Cardiac muscle cell (in vitro differentiated cells and primary cell): ENCODE measurements at places on chromosomes 3 and 15.

- DNase-seq = no peak
Observed at GRCh38 chr3:152208439-152208838, 60.3 kb upstream of the MBNL1 start.

DNA sequence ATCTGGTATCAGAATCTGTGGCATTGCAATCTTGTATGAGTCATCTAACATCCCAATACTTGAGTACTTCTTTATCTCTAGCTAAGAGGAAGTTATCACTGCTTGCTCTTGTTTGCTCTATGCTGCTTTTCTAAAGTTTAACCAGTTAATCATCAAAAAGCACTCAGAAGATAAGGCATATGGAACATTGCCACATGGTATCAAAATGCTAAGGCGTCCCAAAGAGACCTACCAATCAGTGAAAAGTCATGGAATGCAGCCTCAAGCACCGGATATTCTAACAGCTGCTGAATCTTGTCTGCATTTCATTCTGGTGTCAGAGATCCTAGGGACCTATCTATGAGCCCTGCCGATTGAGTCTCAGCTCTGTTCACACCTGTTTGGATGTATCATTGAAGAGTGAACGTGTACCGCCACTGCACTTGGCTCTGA lies 192.8 kb downstream of the ARPP21 start:
- DNase-seq = peak; percentile 33

DNA sequence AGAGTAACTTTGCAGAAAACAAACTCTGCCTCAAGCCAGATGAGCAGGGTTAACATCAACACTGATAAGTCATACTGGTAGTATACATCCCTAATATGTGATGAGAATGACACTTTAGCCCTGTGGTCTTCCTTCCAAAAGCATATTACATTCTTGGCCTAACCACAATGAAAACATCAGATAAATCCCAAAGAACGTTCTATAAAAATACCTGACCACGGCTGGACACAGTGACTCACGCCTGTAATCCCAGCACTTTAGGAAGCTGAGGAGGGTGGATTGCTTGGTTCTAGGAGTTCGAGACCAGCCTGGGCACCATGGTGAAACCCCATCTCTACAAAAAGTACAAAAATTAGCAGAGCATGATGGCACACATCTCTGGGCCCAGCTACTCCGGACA lies 4.7 kb downstream of the TMCC1 start:
- DNase-seq = peak; percentile 87

DNA sequence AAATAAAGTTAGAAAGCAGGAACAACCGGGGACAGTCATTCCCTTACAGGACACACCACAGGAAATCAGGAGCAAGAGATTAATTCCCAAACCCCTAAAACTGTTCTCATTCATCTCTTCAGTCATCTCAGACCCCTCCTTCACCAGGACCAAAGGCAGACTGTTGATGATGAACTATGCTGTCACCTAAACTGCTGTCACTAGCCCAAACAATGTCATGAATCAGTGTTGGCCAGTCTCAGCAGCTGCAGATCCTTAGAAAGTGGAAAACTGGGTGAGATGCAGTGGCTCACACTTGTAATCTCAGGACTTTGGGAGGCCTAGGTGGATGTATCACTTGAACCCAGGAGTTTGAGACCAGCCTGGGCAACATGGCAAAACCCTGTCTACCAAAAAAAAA lies 909.6 kb downstream of the ROBO1 start:
- no peak for DNase-seq

DNA sequence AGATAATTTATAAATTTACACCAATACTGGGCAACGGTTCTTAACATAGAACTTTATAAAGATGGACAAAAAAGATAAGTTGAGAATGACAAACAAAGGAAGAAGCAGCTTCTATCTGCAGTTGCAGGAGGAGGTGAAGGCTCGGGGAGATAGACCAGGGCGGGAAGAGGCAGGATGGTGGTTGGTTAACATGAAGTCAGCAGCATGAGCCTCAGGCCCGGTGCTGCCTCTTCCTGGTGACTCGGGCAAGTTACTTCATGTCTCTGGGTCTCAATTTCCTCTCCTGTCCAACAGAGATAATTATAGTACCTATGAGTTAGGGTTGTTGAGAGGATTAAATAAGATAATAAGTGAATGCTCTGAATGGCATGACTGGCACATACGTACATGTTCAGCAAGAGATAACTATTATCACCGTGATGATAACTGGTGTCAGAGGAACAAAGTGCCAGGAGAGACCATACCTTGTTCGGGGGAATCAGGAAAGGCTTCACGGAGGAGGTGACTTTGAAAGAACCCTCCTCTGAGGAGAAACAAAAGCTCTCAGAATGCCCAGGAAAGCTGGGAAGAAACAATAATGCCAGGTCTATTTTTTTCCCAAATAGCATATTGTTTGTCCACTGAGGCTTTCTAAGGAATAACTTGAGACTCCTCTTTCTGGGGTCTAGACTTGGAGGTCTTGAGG lies 4.4 kb downstream of the PAK6 start:
- no peak for DNase-seq

- DNase-seq = no peak
Observed at GRCh38 chr3:185595526-185595925, 9.4 kb downstream of the SENP2 start.

DNA sequence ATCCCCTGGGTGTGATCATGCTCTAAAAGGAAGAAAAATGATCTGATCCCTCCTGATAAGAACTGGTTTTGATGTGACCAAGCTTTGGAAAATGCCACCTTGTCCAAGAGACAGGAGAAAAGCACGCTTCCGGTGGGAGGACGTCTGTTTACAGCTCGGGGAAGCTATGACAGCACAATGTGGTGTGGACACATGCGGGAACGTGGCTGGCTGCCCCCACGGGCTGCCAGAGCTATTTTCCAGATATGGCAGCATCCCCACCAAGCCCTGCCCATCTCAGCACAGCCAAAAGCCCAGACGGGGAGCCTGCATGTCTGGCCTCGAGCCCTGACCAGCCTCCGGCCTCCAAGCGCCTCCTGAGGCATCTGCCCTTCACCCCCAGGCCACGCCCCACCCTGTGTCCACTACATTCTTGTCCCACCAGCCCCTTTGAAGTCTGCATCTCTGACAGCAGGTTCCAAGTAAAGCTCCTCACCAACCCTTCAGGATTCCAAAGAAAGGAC lies 63.2 kb upstream of the HRH1 start:
- peak; percentile 44 for DNase-seq

- DNase-seq = no peak
Observed at GRCh38 chr15:62765916-62766315, 276.6 kb upstream of the TPM1 start.

DNA sequence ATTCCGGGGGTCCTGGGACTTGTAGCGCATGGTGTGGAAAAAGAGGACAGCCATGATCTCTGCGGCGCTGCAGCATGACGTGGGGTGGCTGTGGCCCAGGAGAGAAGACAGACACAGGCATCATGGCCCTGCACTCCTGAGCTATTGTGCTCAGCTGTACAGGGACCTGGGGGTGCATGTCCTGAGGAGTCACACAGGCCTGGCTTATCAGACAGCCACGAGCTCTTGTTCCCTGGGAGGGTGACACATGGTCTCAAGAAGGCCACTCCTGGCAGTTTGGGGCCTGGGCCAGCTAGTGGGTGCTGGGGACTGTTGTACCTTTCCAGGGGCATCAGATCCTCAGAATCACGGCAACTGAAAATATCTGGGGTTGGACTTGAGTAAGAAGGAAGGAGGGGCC lies 13.7 kb downstream of the TKT start:
- DNase-seq = no peak
